ENCODE measurements at places on chromosomes 1 and 21.

GRCh38 chr1:76260279-76260678 is 185.7 kb downstream of the ST6GALNAC3 start:
- no peak for DNase-seq

DNA sequence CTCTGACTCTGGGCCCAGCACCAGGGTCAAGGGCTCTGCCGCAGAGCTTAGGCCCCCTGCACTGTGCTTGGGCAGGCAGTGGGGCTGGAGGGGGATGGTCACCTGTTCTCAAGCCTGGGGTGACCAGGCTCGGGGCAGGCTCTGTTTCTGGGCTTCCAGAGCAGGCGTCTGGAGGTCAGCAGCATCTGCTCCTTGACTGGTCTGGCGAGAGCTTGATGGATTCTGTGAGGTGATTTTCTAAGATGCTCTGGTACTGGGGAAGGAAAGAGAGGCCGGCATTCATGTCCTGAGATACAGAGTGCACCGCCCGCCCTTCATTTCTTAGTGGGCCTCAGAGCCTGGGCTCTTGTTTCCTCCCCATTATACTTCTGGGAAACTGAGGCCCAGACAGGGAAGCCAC is 24.5 kb downstream of the RAB7B start:
- no peak for DNase-seq

DNA sequence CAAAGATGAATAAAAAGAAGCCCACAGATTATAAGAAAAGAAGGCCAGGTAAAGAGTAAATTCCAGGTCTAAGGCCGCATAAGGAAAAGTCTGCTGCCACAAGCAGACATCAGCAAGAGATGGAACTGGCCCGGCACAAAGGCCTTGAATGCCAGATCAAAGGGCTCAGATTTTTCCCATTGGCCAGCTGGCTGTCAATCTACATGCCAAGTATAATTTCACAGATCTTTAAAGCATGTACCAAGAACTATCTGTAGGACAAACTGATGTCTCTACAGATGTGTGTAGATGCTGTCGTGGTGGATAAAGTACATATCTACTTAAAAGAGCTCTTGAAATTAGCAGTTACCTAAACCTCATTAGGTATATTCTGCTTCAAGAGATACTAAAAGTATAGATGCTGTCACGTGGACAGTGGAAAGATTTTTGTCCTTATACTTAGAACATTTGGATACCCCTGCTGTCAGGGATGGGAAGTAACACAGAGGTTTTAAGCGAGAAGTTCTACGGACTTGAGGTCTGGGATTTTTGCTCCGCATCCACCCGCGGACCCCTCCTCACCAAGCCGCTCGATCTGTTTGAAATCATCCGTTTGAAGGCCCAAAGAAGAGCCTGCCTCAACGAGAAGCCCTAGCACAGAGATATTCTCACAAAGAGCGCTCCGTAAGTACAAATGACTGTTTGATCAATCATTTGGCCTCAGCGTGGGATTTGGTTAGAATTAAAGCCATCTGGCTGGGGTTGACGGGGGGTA is 10.1 kb downstream of the GLIS1 start:
- DNase-seq: no peak

GRCh38 chr1:199553104-199553503 is 474.4 kb upstream of the NR5A2 start:
- no peak for DNase-seq

Data from neuronal stem cell (in vitro differentiated cells).